Testis (tissue), 5 donors: ENCODE measurements at places on chromosomes 13 and 19. TPM values are rescaled to one million over a fixed set of nuclear protein-coding genes. Genes with fewer than 3 reads are reported as not detected.

DNA sequence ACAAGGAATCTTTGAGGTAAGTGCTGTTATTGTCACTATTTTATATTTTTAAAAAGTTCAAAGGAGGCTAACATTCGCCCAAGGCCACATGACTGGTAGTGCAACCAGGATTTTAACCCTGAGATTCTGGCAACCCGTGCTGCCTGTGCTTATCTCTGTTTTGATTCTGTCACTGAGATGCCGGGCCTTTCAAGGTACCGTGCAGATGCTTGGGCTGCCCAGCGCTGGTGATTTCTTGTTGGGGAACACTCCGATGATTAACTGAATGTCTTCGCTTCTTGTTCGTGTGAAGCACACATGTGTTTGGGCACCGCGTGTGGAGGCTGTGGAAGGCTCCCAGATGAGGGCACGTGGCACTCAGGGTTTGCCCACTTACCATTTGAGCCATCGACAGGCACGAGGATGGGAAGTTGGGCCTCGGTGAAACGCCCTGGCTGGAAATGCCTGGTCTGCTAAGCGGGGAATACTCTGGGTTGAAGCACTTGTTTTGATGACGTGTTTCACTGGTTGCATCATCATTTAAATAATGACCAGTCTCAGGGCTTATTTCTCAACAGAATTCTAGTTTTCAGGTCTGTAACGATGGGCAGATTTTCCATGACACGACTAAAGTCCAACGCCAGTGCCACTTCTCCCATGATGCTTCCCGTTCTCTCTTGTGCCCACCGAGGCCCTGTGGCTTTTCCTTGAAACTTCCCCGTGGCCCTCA, 392.7 kb downstream of the FGF9 start:
- no peak for DNase-seq

DNA sequence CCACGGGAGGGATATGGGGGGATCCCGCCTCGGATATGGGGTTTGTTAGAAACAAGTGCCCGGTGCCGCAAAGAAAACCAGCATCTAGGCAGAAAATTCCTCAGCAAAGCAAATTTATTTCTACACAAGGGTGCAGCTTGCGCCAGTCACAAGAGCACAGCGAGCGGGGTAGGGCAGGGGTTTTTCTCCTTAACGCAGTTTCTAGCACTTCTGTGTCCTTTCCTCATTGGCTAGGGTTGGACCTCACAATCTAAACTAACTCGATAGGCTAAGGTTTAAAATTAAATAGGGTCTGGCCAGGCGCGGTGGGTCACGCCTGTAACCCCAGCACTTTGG, 595 bp downstream of the ZNF440 start:
- DNase-seq: no peak

- no peak for DNase-seq
Measured at GRCh38 chr13:44230071-44230470, 143.6 kb upstream of the SERP2 start.

GRCh38 chr19:2371656-2372055, 11.6 kb downstream of the TMPRSS9 start:
- no peak for DNase-seq

- DNase-seq: no peak
Measured at GRCh38 chr13:59452189-59452890, 711.4 kb downstream of the DIAPH3 start.

DNA sequence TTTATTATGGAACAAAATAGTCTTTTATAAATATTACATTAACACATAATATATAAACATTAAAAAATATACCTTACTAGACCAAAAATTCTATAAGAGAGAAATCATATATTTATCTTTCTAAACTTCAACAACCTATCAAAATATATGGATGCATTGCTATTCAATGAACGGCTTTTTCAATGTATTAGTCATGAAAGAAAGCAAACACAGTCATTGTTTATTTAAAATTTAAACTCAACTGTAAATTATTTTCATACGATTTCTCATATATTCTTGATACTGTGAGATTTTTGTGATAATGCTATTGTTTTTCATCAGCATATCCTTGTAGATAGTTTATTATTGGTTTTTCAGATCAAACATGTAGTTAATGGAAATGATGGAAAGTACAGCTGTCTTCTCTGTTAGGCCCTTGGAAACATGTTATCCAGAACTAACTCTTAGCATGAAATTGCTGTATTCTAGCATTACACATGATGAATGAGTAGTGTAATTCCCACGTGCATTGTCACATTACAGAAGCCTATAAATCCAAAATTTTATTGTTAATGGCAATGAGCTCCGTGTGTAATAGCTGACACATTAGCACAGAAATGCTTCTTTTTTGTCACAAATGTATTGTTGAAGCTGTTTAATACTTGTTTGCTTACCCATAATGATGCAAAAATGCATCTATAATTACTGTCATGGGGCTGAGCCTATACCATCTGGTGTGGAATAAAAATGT, 1639.9 kb downstream of the SLITRK5 start:
- no peak for DNase-seq

GRCh38 chr13:110726726-110727125, 13.2 kb downstream of the ING1 start:
- no peak for DNase-seq

GRCh38 chr13:94667190-94667589, 45.2 kb downstream of the SOX21 start:
- no peak for DNase-seq

- DNase-seq: no peak
Measured at GRCh38 chr13:76860706-76861105, 25.5 kb downstream of the KCTD12 start.

DNA sequence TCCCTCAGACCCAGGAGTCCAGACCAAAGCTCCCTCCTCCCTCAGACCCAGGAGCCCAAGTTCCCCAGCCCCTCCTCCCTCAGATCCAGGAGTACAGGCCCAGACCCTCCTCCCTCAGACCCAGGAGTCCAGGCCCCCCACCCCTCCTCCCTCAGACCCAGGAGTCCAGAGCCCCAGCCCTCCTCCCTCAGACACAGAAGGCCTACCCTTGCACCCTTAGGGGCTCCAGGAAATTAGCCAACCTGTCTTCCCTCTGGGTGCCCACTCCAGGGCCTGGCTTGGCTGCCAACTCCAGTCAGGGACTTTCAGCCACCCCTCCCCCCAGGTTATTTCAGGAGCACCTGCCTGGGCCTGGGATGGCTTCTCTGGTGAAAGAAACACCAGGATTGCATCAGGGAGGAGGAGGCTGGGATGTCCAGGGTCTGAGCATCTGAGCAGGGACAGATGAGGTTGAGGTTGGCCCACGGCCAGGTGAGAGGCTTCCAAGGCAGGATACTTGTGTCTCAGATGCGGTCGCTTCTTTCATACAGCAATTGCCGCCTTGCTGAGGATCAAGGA, at the start of gene FGF21:
Gene FGF21, plus strand, starts transcription at position 441 of the 558 bp plus-strand sequence. CDS start 713 bp downstream, outside the sequence.
- DNase-seq: no peak

GRCh38 chr19:18595475-18595874, 6.9 kb downstream of the REX1BD start:
- DNase-seq: no peak

- DNase-seq: peak; percentile 47
Measured at GRCh38 chr19:9917321-9917720, 19.0 kb downstream of the OLFM2 start.

- no peak for DNase-seq
Measured at GRCh38 chr19:30309176-30309575, 63.0 kb upstream of the ZNF536 start.

DNA sequence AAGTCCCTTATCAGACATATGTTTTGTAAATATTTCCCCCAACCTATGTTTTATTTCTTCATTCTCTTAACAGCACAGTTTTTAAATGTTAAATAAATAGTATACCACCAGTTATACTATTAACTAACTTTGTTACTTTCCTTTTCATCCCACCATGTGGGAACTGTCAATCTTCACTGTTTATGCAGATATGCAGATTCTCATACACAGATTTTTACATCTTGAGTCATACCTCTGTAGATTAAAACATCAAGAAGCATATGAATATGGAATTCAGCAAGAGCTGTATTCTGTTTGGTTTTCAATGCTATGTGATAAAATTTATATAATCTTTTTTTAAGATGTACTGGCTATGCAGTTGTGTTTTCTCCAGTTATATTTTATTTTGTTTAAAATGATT, 566.3 kb downstream of the LIG4 start:
- no peak for DNase-seq

DNA sequence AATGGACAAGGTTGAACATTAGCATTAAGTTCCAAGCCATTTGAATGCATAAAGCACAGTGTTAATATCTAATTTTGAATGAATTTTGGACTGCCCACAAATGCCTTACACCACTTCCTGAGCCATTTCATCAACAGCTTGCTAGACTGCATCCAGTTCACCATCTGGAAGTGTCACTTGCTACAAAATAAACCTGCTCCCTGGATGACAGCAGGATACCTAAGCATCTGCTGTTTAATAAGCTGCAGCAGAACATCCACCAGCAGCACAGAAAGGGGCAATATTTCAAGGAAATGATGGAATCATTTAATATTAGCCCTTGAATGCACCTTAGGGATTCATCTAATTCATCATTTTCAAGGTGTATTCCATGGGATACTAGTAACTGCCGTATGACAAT, 76.6 kb upstream of the PCDH9 start:
- DNase-seq: no peak

GRCh38 chr13:36362914-36363313, 16.7 kb upstream of the SPART start:
- no peak for DNase-seq

The RFPL4A gene
- 2.5 TPM for polyA plus RNA-seq

The DOCK6 gene
- 18.4 TPM for polyA plus RNA-seq

The ZNF100 gene
- 9.9 TPM for polyA plus RNA-seq

The ZNF253 gene
- 4.1 TPM for polyA plus RNA-seq

The ZNF729 gene
- polyA plus RNA-seq: 1.0 TPM

The PPM1N gene
- polyA plus RNA-seq: 3.4 TPM

The TEX26 gene
- 40.7 TPM for polyA plus RNA-seq

The CASP14 gene
- 0.21 TPM for polyA plus RNA-seq

The IGFL2 gene
- 8.0 TPM for polyA plus RNA-seq

The FLT3LG gene
- 7.1 TPM for polyA plus RNA-seq
